Cortex of kidney (tissue), 1 donor: ENCODE measurements at places on chromosomes 12 and 14.

DNA sequence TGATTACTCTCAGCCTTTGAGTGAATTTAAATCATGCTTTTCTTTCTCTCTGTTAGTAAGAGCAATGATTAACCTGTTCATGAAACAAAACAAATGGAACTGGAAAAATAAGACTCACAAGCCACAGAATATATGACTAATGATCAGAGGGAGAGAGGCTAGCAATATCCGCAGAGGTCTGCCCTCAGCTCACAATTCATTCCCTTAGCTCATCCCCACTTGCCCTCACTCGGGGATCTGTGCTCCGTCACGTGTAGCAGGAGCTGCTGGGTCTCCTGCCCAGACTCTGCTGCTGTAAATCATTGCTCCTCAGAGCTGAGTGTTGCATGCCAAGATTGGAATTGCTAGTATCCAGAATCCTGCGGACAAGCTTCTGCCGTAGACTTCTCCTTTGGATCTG is 53.1 kb upstream of the GNG2 start:
- no peak for DNase-seq

GRCh38 chr14:73058922-73059673 is 764 bp downstream of the RBM25 start:
- no peak for DNase-seq

DNA sequence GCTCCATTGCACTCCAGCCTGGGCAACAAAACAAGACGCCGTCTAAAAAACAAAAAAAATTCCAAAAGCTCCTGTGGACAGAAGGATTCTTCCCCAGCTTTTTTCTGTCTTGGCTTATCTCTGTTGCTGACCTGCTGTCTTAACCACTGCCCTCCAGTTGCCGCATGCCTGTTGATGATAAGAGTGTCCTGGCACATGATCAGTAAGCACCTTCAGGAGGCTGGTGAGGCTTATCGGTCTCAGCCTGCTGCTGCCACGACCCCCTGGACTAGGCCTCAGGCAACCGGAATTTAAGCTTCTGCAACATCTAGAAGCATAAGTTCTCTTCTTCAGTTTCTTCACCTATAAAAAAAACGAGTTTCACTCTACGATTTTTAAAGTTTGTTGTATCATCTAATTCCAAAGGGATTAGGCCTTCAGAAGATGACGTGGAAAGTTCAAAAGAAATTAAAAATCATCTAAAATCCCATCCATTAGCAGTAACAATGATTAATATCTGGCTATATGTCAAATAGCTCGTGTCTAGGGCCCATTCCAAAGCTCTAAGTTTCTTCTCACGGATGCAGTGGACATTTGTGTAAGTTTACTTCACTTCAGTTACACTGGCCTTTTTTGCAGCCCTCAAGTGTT is 46.4 kb downstream of the RESF1 start:
- DNase-seq, result no peak

GRCh38 chr12:6936636-6937480 is 6.8 kb upstream of the RNU7-1 start:
- DNase-seq, result no peak

- no peak for DNase-seq
These were observed 8.4 kb downstream of the CATSPERB start for GRCh38 chr14:91723501-91723900.

- DNase-seq, result no peak
These were observed 153.9 kb upstream of the RMST start for GRCh38 chr12:97308576-97309198.

- no peak for DNase-seq
These were observed 10.4 kb downstream of the MEG3 start for GRCh38 chr14:100836311-100836805.

DNA sequence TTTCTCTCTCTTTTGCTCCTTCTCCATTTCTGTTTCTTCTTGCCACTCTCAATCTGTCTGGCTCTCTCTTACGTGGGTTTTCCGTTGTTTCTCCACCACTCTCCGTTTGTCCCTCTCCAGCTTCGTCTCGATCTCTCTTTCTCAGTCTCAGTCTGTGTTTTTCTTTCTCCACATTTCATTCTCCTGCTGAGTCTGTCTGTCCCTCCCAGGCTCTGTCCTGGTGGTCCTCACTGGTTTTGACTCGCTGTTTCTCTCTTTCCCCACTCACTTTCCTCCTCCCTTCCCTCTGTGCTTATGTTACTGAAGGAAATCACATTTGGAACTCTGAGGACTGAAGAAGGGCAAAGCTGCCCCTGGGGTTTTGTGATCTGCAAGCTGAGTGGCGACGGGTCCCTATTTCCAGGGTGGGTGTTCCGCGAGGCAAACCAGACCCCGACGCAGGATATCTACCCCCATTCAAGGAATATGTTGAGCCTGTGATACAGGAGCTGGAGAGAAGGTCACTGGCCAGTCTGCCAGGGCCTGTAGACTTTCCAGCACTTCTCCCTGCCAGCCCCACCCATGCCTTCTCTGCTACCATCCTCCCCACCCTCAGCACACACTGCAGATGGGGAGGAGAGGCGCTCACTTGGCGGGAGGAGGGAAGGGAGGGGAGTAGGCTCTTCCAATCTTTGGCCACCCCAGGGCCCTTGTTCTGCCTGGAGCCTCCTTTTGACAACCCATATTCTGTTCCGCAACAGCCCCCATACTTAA is 102.7 kb upstream of the MAP1LC3B2 start:
- DNase-seq, result no peak

GRCh38 chr12:11849757-11850504 is 200.5 kb downstream of the ETV6 start:
- no peak for DNase-seq

DNA sequence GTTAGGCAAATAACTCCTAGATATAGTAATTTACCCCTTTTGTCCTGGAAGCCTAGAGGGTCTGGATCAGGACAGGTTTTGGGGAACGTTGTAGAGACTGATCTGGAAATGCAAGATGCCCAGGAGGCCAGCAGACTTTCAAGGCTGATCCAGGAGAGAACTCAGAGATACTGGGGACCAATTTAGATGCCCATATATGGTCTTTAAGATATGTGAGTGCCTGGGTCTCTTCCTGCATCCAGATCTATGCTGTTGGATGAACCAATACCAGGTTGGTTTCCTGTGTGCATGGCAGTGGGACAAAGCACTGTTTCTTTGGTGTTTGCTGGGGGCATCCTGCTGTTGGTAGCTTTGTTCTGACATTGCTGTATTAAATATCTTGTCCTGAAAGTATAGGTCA is 5.4 kb downstream of the ERG28 start:
- no peak for DNase-seq

GRCh38 chr12:77916276-77916675 is 85.6 kb downstream of the NAV3 start:
- no peak for DNase-seq

GRCh38 chr12:91804533-91804932 is 341.1 kb downstream of the BTG1 start:
- no peak for DNase-seq

- DNase-seq, result no peak
These were observed 29.4 kb downstream of the CORO1C start for GRCh38 chr12:108701779-108702441.

DNA sequence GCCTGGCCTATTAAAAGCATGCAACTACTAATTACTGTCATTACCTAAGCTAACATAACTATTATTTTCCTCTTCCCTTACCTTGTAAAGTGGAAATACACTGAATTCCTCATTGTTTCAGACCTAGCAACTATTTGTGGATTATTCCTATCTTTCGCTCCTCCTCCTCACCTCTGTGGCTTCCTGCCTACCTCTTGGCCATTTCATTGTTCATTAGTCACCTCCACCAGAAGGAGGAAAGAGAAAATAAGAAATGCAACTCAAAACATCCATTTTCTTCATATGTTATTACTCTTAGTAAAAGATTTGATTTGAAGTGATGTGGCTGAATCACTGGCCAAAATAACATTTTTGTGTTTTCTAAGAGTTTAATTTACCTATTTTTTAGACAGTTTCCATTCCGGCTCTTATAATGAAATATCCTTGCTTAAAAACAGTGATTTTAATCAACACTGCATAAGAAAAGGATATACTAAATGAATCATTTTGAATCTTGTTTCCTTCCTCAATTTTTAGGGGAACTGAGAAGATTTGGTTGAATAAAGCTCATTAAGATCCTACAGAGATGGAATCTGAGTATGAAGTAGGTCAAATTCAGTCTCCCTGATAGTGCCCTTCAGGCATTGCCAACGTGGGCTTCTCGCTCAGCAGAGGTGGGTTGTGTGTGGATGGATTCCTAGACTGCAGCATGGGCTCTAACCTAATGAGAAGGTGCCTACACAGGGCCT is 27.6 kb upstream of the ARHGAP5 start:
- no peak for DNase-seq

- DNase-seq, result no peak
These were observed 26.8 kb downstream of the AMN1 start for GRCh38 chr12:31702047-31702446.

- DNase-seq, result no peak
These were observed 4.4 kb upstream of the SDS start for GRCh38 chr12:113407931-113408600.

GRCh38 chr12:42705863-42706262 is 116.3 kb upstream of the PRICKLE1 start:
- no peak for DNase-seq

DNA sequence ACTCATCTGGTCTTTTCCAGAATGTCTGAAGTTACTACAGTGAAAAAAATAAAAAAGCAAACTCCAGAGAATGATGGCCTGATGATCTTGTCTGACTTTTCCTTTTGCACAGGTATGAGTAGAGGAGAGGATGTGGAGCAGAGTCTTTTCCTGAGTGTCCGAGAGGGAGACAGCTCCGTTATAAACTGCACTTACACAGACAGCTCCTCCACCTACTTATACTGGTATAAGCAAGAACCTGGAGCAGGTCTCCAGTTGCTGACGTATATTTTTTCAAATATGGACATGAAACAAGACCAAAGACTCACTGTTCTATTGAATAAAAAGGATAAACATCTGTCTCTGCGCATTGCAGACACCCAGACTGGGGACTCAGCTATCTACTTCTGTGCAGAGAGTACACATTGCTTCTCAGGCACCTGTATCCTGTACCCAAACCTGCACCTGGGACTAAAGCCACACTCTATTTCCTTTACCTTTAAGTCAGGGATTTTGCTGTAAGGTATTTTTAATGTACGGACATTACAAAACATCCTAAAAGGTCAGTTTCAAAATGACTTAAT is 75.8 kb upstream of the OR4E1 start:
- DNase-seq, result no peak

GRCh38 chr12:54977857-54978256 is 6.7 kb downstream of the TESPA1 start:
- DNase-seq, result no peak

DNA sequence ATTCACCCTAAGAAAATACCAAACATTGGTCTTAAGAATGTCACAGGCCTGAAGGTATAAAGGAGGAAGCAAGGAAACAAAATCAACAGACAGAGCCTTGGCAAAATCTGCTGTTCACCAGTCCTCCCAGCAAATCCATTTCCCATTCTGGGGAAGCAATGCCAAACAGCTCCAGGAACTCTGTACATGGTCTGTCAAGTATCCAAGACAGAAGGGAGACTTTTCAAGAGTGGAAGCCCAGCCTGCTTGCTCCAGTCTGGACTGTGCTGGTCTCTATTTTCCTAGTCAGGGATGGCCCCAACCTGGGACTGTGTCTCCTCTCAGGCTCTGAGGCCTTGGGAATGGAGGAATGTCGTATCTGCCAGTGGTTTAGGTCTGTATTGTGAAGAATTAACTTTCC is 251.5 kb downstream of the DAD1 start:
- DNase-seq, result no peak

DNA sequence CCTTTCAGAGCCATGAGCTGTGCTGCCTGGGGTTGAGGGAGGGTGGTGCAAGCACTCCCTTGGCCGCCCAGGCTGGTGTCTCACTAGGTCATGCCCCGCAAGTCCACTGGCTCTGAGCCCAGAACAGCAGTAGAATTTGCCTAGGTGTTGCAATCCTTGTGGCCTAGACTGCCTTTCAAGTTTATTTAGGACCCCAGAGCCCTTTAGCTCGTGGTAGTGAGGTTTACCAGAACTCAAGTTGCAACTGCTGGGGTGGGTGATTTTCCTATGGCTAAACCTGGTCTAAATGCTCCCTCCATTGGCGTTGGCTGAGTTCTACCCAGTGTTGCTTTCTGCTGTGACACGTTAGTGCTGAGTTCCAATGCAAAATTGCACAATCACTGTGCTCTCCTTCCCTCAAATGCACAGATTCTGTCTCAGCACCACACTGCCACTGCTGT is 287.2 kb downstream of the BCAT1 start:
- DNase-seq, result no peak

DNA sequence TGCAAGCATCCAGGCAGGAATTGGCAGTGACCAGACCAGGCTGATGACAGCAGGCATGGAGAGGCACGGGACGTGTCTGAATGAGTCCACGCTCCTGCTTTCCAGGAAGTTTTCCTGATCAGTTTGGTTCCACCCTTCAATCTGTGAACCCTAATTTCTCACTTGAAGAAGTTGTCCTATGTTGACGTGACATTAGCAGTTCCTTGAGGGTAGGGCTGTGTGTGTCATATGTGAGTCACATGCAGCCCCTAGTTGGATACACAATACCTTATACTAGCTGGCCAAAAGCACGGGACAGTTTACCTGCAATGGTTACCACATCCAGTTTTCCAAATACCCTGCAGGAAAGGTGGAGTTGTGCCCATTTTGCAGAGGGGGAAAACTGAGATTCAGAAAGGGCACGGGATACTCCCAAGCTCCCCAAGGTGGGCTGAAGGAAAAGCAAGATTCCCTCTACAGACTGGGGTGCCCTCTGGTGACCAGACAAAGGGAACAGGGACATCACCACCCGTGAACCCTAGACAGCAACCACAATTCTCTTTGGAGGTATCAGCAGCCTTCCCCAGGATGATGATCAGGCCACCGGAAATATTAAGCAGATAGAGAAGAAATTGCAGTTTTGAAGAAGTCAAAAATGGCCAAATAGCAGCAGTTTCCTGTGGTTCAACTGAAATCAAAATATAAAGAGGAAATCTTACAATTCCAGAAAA is 194.5 kb downstream of the PHETA1 start:
- no peak for DNase-seq

DNA sequence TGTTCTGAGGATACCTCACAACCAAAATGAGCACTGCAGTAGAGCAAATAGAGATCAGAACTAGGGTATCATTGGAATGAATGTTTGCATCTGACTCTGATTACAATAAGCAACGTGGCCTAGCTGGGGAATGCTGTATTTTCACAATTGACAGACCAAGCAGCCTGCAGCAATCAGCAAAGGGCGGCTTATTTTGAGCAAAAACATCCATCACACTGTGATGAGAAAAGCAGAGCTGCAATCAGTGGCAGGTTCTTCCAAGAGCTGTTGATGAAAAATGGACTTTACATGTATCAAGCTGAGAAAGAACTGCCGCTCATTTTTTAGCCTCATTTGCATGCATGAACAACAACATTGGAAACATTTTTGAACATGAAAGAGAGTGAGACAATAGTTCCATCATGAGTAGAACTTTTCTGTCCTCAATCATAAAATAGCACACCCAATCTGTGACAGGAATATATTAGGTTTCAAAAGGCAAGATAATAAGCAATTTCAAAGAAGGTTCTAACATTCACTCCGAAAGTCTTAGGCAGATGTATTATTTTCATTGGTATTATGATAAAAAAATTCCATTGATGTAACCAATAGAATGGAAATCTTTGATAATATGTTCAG is 249.7 kb upstream of the FBXO33 start:
- DNase-seq, result no peak

GRCh38 chr12:43347026-43347425 is 205.0 kb downstream of the ADAMTS20 start:
- DNase-seq, result no peak
